ENCODE measurements at places on chromosomes 7 and 10.

DNA sequence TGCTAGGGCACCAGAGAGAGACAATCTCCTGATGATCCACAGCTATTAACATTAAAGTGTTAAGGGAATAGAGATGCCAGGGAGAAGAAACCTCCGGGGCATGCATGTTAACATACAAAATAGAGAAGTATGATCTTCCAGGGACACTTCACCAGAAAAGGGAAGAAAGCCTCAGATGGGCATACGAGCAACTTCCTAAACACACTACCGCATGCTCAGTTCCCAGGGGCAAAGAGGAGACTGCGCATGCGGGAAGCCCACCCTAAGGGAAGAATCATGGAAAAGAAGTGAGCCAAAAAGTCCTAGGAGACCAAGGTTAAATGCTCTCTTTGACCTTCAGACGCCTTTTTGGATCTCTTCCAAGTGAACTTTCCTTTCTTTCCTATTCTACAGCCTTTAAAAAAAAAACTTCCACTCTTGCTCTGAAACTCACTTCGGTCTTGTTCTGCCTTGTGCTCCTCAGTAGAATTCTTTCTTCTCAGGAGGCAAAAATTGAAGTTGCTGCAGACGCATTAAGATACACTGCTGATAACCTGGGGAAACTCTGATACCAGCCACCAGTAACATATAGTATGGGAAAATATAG, 1211.3 kb downstream of the REEP3 start:
- DNase-seq = no peak

DNA sequence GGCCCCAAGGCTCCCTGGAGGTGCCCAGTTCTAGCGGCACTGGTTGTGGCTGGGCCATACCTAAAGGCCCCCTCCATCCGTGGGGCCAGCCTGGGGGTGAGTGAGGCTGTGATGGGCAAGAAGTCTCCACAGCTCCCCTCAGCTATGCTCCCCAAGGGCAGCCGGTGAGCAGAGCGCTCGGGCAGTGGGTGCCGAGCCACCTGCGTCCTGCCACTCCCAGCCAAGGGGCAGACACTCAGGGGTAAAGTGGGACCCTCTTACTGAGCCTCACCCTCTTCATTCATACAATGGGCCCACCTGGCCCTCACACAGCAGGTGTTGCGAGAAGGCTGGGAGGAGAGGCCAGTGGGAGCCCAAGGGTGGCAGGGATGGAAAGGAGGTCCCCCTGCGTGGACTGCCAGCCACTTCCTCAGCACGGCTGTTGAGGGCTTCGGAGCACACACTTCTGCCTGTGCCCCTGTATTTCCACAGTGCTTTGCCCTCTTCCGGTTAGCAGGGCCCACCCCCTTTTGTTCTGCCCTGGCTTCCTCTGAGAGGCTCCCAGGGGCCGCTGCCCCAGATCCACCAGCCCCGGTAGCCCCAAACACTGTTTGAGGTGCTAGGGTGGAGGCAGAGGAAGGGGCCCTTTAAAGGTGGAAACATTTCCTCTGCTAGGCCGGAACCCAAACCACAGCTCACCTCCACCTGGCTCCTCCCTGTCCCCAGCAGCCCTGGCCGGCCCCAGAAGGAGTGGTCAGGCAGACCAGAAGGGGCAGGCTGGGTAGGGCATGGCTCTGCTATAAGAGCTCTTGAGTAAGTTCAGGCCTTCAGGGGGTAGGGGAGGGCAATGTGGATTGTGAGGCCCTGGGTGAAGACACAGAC, 16.4 kb upstream of the C10orf105 start:
- DNase-seq = no peak

GRCh38 chr7:36440880-36441279, 51.2 kb downstream of the ANLN start:
- peak; percentile 54 for DNase-seq

- DNase-seq = no peak
Measured at GRCh38 chr10:34205452-34205851, 609.6 kb downstream of the PARD3 start.

DNA sequence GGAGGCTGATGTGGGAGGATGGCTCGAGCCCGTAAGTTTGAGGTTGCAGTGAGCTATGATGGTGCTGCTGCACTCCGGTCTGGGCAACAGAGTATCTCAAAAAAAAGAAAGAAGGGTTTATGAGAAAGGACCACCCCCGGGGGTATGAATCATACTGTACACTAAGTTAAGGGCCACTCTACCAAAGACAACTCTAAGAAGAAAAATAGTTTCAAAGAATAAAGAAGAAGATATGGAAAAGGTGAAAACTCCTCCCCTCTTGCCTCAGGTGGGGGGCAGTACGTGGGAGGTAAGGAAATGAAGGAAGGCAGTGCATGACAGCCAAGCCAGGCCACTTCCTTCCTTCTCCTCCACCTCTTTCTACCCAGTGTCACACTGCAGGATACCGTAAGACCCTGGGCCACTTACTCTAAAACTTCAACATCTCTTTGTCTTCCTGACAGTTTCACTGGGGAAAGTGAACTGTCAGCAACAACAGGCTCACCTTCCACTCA, 61.3 kb downstream of the PIP4K2A start:
- no peak for DNase-seq

GRCh38 chr7:16710651-16711050, 42.9 kb upstream of the TSPAN13 start:
- DNase-seq = no peak

DNA sequence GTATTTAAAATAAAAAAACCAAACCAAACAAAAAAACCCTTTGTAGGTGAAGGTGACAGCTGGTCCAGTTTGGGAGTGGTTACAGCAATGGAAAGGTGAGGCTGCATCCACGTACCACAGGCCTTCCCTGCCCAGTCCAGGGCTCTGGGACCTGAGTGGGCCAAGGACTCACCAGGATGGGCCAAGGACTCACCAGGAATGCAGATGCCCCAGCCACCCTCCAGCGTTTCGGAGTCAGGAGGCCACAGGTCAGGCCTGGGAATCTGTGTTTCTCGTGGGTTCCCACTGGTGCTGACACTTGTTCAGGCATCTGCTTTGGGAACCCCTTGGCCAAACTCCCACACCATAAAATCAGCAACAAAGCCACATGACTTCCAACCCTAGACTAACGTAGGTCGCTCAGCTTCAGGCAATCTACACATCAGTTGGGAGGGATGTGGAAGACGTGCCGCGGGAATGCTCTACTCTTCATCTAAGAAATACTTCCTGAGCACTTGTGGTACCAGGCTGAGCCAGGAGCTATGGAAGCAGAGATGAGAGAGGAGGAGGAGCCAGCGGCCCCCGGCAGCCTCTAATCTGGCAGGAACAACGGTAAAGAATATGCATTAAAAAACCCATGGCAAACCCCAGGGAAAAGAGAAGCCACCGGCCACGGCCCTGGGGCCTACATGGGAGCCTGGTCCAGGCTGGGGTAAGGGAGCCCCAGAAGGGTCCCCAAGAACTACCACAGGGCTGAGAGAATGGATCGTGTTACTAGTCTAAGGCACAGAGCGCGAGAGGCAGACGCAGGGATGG, 473.4 kb downstream of the PTPRN2 start:
- no peak for DNase-seq

DNA sequence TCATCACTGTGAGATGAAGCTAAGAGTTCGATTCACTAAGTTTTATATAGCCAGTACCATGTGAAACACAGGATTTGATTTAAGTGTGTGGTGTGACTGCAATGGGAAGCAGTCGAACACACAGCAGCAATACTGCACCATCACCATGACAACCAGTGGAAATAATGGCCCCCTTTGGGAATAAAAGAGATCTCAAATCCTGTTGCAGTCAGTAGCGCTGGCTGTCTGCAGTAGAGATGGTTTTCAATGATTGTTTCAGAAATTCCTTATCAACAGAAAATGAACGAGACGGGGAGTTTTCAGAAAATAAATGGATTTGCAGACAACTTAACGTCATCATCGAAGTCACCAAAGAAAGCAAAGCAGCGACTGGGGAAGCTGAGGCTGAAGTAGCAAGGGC, 91.0 kb downstream of the PTPRE start:
- peak; percentile 37 for DNase-seq

GRCh38 chr7:144641389-144642044, 194.3 kb downstream of the TPK1 start:
- no peak for DNase-seq

DNA sequence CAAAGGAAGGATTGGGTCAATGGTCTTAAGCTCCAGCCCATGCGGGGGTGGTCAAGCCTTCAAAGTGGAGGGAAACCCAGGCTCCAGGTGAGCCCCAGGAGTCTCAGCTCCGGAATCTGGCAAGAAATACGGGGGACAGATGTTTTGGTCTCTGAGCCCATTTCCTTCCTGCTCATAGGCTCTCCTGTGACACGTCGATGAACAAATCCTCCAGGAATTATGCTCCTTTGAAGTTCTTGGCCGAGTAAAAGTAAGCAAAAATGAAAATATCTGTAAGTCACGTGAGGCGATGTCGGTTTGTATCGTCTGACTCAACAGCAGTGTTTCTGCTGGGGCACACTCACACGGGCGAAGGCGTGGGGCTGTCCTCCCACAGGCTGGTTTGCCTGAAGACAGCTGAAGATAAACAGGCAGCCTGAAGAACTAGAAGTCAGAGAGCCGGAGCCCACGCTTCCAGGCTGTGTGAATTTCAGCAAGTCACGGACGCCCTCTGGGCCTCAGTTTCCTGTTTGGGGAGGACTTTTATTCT, 52.6 kb upstream of the SMNDC1 start:
- no peak for DNase-seq

DNA sequence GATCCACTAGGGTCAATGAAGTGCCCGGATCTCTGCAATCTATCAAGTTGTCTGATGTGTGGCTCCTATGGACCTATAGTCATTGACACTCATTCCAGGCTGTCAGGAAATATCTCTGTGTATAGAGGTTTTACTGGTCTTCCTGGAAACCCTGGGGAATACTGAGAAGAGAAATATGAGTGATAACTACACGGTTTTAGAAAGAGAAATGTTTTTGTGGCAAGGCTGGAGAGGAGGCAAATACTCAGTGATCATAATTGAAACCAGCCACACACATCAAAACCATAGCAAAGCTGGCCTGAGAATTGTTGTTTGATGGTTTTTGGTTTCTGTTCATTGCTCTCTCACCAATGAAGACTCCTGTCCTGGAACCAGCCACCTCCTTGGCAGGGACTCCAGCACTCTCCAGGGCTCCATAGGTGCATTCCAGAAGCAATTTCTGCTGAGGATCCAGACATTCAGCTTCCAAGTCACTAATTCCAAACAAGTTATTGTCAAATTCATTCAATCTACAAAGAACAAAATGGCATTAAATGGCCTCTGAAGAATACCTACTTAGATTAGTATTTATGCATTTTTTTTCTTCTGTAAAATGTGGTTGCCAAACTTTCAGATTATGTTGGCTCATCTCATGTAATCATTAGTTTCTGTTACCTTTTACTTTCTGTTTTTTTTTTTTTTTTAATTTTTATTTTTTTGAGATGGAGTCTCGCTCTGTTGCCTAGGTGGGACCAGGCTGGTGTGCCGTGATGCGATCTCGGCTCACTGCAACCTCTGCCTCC, 108.6 kb upstream of the ABI1 start:
- DNase-seq = no peak
